ENCODE measurements at places on chromosomes 4 and X.

- DNase-seq, result no peak
These were observed 141.7 kb upstream of the GUCY1A1 start for GRCh38 chr4:155524926-155525455.

GRCh38 chrX:117397844-117398243 lies 718.8 kb downstream of the KLHL13 start:
- DNase-seq, result no peak

DNA sequence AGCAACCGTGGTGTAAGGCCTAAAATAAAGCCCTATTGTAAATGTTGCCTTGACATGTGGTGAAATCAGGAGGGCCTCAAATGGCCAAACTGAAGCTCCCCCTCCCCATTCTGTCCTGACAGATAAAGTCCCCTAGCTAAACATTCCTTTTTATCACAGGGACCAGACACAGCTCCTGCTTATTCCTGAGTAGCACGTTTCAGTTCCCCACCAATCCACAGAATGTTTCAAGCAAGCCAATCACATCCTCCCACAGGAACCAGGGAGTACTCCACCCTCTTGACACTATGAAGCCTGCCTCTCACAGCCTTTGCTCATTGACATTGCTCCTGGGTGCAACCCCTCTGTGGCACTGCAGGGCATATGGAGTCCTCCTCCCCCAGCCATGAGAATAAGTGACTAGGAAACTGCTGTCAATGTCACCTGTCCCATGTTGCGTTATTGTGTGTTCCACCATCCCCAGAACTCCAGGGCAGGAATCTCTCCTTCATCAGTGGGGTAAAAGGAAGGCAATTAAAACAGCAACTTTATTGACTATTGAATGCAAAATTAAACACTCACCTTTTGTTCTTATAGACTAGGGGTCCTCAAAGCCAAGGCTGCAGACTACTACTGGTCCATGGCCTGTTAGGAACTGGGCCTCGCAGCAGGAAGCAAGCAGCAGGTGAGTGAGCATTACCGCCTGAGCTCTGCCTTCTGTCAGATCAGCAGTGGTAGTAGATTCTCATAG lies 128.1 kb downstream of the COL25A1 start:
- no peak for DNase-seq

- DNase-seq, result no peak
These were observed 22.8 kb upstream of the PRKG2 start for GRCh38 chr4:81237791-81238190.

DNA sequence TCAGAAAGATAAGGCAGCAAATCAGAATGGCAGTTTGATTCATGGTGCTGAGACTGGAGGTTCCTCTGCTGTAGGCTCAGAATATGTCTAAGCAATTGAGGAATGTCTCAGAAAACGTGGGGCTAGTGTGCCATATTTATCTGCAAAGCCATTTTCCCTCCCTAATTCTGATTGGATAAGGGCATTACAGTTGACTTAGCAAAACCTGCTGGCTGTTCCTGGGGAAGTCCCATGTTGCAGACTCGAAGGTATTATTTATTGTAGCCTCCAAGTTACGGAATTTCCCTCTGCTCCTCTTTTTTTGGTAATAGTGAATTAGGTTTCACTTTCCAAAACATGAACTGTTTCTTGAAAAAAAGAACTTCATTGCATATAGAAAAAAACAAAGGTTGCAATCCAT lies at the start of gene CXCL10:
Gene CXCL10, minus strand, starts transcription at position 109 of the 400 bp plus-strand sequence. Its CDS starts 66 bp downstream, at position 43.
- no peak for DNase-seq
